ENCODE measurements at places on chromosomes 13 and 19. TPM values are rescaled to one million over a fixed set of nuclear protein-coding genes. Genes with fewer than 3 reads are reported as not detected.
A peak's percentile ranks its signal among the peaks of the same experiment; 100 is the strongest.

The ZNF799 gene
- 11.7 TPM for total RNA-seq

The ZNF835 gene
- total RNA-seq = 2.0 TPM

The FAM124A gene
- 0.35 TPM for total RNA-seq

The DPF1 gene
- not detected for total RNA-seq

The ZNF470 gene
- 3.8 TPM for total RNA-seq

The TMEM59L gene
- 0.40 TPM for total RNA-seq

The SLC10A2 gene
- not detected for total RNA-seq

The KCNN4 gene
- total RNA-seq = 8.5 TPM

The XRCC1 gene
- 16.7 TPM for total RNA-seq

The OR10H1 gene
- 1.7 TPM for total RNA-seq

- DNase-seq = no peak
These were observed 8.8 kb downstream of the DCAF15 start for GRCh38 chr19:13960863-13961784.

DNA sequence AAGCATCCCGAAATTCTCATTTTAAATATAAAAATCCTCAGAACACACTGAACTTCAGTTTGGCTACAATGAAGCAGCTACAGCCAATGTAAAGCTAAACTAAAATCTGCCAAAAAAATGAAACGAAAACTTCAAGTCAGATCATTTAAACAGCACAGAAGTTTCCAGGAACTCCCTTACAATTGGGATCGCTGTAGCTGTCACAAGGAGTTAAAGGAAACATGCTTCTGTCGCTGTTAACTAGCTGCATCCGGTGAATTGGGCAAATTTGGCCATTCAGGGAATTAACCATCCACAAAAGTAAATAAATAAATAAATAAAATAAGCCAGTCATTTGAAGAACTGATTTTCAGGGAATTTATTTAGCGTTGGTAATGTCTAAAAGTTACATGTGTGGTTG lies 77.0 kb upstream of the PEG3 start:
- DNase-seq = no peak

DNA sequence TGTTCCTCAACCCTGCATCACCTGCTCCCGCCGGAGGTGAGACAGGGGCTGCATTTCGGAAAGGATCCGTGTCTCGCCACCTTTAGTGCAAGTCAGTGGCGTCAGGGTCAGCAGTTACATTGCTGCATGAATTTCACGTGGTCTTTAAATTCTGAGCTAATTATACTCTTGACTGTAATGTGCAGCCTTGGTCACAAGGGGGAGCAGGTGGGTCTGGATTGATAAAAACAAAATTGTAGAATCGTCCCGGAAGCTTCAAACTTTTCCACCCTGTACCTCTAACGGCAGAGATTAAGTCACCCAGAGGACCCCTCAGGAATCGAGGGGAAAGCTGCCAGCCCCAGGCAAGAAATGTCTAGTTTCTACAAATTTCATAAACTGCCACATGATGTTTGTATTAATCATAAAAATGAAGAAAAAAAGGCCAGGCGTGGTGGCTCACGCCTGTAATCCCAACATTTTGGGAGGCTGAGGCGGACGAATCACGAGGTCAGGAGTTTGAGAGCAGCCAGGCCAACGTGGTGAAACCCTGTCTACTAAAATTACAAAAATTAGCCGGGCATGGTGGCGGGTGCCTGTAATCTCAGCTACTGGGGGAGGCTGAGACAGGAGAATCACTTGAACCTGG lies 20.2 kb downstream of the BBC3 start:
- peak; percentile 76 for DNase-seq

DNA sequence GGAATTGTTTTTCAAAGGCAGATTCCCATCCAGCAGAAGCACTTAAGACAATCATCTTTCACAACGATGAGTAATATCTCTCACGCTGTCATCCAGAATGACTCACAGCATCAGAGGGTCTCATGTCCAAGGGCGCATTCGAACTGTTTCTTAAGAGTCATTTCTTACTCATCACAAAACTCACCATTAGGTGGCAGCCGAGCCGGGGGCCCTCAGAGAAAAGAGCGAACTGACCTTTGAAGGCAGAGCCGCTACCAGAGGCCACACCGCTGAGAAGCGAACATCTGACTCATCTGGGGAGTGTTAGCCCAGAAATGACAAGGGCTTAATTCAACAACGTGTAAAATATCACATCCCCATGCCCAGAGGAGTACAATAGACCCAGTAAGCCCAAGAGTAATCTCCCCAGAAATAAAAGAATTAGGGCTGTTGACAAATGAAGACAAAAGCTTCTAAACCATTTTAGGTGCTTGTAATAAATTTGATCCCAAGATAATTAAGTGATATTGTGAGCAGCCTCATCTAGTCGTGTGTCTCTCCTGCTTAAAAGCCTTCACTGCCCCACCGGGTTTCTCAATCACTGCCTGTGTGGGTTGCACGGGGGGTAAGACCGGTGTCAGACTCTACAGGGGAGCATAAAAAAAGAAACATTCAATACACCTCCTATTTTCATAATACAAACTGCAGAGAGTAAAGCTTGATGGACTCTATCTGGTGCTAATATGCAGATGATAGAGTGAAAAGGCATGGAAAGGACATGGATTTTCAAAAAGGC lies 96.2 kb downstream of the CYSLTR2 start:
- peak; percentile 98 for DNase-seq

GRCh38 chr19:5046339-5047039 lies 77.6 kb downstream of the KDM4B start:
- peak; percentile 38 for DNase-seq

DNA sequence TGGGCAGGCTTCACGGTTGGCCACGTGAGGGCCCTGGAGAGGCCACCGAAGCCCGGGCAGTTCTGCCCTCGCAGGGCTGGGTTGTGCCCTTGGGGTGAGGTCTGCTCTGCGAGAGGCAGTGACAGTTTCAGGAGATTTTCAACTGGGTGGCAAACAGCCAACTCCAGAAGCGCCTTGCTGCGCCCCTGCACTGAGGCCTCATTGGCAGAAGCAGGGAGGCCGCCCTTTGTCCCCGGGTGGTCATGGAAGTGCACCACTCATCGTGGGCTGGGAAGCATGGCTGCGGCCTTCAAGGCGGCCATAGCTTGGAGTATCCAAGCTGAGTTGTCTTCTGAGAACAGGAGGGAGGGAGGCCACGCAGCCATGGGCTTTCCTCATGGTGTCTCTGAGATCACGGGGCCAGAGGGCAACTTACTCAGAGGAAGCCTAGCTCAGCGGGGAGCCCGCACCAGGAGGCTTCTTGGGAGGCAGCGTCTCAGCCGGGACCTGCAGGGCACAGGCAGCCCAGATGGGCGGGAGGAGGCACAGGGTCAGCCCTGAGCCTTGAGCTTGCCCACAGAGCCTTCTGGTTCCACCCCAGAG lies 14.8 kb downstream of the PLEKHJ1 start:
- DNase-seq = peak; percentile 4

- DNase-seq = no peak
These were observed 1541.1 kb downstream of the UQCRFS1 start for GRCh38 chr19:27671876-27672275.

DNA sequence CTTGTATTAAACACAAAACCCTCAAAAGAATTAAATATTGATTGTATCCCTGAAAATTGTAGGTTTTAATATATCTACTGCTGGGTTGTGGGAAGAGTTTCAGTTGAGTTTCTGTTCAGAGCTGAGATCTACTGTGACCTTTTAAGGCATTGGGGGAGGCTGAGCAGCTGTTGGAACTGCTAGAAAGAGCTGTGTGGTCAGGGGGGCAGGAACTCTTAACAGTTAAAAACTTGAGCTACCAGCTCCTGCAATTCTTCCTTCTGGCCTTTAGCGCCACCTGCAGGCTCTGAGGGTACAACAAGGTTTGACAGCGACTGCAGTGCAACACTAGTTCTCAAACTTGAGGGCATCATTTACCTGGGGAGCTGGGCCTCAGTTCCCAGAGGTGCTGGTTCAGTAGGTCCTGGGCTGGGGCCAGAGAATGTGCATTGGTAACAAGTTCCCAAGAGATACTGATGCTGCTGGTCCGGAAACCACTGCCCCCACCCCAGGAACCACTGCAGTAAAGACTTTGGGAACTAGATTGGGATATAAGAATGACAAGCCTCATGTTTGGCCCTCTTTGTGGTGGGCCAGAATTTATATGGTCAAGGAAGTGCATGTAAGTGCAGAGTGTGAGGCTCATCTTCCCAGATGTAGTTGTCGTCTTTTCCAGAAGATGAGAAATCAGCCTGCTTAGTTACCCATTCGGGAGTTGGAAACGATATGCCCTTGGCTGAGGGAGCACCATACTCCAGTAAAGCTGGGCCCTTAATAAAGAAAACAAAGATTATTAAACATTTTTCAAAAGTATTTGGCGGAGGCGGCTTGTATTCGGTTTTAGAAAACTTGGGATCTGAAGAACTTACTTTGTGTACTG lies 2.6 kb downstream of the RNASEH2B start:
- peak; percentile 75 for DNase-seq

GRCh38 chr13:58594747-58595600 lies 963.4 kb downstream of the PCDH17 start:
- DNase-seq = no peak

- peak; percentile 95 for DNase-seq
These were observed 15.7 kb downstream of the PLIN3 start for GRCh38 chr19:4851551-4852290.

DNA sequence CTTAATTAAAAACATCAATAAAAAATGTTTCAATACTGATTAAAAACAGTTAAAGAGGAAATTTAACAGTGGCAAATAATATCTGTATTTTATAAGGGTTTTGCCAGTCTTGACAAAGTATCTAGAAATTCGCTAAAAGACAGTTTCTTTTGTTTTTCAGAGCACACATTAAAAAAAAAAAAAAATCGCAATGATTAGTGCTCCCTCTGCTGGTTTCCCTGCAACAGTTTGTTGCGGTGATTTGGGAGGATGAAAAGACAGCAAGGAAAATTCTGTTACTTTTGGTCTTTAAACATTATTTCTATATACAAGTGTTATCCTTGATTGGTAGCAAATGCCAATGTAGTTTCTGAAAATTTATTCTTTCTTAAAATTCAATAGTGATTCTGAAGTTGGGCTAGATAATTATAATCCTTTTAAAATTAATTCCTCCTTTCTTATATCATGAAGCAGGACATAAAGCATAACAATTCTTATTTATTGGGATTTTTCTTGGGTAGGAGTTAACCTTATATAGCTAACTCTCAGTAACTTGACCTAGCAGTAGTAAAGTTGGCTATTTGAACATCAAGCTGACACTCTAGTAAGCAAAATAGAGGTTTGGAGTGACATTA lies 23.1 kb upstream of the SPRY2 start:
- DNase-seq = peak; percentile 44

DNA sequence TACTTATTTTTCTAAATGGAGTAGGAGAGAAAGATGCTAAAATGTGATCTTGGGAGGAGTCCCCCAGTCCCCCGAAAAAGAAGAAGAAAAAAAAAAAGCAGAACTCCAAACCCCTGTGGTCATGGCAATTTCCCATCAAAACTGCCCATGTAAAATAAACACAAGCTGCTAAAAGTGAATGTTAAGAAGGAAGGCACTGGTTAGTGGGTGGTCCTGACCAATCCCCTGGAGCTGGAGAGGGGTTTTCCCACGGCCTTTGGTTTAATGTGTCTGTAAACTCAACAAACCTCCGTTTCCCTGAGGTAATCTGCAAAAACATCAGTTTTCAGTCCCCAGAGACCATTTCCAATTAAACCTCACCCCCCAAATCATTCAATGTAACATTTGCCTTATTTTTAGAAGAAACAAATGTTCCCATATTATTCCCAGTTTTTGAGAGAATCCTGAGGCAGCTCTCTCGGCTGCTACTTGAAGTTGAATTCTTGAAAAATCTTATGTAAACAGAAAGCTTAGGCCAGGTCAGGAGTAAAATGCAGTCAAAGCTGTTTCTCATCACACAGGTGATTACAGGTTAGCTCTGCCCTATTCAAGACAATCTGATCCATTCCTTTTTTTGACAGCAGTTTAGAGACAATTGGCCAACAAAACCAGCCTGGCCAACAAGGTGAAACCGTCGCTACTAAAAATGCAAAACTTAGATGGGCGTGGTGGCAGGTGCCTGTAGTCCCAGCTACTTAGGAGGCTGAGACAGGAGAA lies 17.0 kb downstream of the RAB3D start:
- DNase-seq = peak; percentile 33

DNA sequence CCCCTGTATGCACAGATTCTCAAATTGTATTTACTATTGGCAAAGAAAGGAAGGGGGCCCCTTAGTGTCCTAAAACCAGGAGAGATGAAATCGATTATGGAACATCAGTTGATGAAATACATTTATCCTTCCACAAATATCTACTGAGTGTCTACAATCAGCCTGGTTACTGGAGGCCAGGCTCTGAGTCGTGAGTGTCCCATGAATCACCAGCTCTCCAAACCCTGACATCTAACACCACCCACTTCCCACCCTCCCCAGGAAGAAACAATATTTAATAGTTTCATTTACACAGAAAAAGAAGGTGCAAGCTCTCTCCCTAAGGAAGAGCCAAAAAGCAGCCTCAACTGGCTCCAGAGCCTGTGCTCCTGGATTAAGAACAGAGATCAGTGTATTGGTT lies 25.2 kb downstream of the KCTD15 start:
- no peak for DNase-seq

DNA sequence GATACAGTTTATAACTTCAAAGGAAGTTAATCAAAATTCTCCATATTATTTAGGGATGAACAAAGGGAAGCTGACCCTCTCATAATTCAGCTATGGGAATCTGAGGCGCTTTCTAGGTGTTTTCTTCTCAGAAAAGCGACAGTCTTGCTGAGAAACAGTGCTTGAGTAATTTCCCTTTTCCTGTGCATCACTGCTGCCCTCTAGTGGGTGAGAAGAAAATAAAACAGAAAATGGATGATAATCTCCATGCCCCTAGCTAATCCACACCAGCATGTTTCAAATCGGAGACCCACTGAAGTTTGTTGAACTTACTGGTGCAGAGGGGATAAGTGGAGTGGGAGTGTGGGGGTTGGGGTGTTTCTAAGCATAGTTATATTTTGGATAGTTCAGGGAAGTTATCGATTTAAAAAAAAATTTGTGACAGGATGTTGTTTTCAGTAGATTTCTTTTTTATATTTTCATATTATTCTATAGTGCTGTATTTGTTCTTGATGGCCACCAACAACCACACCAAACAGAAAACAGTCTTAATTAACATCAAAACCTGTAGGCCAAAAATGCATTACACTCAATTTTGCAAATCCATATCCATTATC lies 21.4 kb downstream of the LCP1 start:
- DNase-seq = peak; percentile 55

DNA sequence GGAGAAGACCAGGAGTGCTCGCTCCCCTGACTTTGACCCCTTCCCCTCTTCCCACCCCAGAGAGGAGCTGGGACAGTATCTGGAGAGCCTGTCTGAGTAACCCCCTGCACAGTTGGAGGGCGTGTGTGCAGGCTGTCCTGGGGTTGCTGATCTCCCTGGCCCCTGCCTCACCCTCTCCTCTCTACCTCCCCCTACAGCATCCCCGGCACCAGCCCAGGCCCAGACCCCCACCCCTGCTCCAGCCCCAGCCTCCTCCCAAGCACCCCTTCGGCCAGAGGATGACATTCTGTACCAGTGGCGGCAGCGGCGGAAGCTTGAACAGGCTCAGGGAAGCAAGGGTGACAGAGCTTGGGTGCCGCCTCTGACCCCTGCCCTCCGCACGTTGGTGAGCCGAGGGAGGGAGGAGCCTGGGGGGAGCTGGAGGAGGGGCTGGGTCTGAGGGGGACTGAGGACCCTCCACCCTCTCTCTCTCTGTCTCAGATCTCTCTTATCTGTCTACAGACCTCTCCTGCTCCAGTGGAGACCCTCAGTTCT lies 8.7 kb downstream of the PROSER3 start:
- no peak for DNase-seq

GRCh38 chr13:108433976-108434755 lies 164.6 kb downstream of the TNFSF13B start:
- DNase-seq = no peak

GRCh38 chr19:49520705-49521319 lies 7.0 kb upstream of the RCN3 start:
- no peak for DNase-seq

- no peak for DNase-seq
These were observed 11.1 kb downstream of the PDE4A start for GRCh38 chr19:10431254-10431942.
